ENCODE measurements at places on chromosomes 1 and 21.
A peak's percentile ranks its signal among the peaks of the same experiment; 100 is the strongest.

- no peak for DNase-seq
Measured at GRCh38 chr1:23875382-23875781, 7.3 kb upstream of the FUCA1 start.

- DNase-seq = no peak
Measured at GRCh38 chr1:163712321-163712720, 390.6 kb downstream of the NUF2 start.

DNA sequence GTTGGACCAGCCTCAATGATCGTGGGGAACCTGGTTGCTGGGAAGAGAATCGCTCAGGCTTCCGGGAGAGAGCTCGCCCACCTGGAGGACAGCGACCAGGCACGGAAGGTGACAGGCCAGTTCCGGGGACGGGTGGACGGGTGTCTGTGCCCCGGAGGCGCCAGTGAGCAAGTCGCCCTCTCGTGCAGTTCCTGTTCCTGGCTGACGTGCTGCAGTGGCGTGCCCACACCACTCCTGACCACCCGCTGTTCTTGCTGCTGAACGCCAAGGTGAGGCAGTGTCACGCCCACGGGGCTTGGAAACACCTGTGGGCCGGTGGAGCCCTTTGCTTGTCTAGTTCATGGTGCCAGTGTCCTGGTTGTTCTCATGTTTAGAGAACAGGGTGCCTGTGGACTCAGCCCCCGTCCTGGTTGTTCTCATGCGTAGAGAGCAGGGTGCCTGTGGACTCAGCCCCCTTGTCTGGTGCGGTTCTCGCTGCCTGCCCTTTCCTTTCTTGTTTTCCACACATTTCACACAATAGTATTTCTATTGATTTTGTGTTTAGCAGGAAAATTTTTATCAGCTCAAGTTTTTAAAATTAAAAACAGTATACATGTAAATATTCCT, 53.1 kb downstream of the S100B start:
- DNase-seq = no peak

DNA sequence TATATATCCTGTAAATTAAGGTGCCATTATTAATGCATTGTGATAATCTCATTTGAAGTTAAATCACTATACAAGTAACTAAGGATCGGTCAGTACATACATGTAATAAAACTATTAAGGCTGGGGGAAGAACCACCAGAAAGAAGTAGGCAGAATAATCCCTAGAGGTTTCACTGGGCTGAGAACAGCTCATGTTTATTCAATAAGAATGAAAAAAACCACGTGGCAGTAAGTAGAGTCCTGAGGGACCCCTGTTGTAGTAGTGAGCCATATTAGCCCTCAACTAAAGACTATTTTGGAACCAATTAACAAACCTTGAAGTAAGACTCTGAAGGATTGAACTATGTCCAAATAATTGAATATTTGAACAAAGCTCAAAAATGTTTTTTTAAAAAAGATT, 46.9 kb upstream of the ADAM30 start:
- no peak for DNase-seq

GRCh38 chr1:201266276-201266675, 17.0 kb upstream of the PKP1 start:
- no peak for DNase-seq

DNA sequence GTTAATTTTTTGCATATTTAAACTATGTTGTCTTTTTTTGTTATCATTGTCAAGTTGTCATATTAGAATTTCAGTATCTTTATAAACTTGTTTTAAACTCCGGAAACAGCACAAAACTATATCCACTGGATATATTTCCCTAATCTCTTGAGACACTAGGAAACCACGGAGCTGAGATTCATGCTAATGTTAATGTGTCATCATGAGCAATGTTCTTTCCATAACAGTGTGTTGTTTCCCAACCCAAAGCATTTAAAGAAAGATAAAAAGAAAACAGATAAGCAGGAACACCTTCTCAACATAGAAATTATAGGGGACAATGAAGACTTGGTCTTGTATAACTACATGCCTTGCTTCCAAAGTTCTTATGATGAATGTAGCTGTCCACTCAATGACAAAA, 626.2 kb upstream of the TMPRSS15 start:
- no peak for DNase-seq

GRCh38 chr1:164602480-164603093, 43.6 kb downstream of the PBX1 start:
- DNase-seq = peak; percentile 59

- no peak for DNase-seq
Measured at GRCh38 chr1:172456344-172456769, 12.5 kb upstream of the PIGC start.

DNA sequence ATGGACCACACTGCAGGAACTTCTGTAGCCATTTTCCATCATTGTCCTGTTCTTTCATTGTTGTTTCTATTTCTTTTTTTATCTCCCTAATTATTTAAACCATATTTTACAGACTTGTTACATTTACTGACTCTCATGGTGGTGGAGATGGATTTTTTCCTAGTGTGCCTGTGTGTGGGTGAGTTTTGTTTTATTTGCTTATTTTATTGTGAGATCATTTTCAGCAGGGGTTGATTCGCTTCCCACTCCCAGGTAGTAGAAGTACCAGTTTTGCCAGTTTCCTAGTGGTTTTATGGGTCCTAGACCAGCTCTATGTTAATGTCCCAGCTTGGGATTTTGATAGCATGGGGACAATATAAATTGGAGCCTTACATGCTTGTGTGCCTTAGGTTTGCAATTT, 80.0 kb upstream of the BACH1 start:
- no peak for DNase-seq

DNA sequence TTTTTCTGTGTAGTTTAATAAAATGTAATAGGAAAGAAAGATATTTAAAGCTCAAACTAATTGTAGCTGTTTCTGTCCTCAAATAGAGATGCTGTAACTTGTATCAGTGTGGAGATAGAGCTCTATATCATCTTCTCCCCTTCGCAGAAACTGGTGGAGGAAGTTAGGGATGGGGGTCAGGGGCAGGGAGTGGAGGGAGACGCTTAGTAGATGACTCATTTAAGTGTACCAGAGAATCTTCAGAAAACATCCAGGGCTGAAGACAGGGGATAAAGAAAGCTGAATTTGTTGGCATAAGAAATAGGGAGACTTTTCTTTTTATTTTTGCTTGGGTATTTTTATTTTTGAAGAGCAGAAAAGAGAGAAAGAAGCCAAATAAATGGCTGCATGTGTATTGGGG, 282.6 kb upstream of the DPYD start:
- DNase-seq = no peak

DNA sequence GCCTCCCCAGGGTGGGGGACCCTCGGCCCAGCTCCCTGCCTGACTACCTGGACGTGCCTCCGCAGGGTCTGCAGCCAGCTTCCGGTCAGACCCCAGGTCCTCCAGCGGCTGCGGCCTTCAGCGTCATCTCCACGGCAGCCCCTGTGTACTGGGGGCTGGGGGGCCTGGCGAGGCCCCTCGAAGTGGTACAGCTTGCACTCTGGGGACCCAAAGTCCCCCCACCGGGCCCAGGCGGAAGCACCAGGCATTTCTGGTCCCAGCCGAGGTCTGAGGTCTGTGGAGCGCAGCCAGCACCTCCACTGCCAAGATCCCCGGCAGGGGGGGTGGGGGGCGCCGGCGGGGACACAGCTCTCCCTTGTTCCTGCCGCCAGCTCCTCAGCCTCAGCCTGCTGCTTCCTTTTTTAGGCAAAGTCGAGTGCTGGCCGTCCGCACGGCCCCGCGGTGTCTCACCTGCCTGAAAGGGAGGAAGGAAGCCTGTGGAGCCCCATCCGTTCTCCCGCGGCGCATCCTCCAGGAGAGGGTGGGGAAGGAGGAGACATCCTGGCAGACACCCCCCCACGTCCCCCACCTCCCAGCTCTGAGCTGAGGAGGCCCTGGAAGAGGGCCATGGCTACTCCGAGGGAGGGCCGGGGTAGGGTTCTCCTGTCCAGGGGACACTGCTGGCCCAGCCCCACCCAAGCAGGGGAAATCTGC, 1.2 kb upstream of the VWA1 start:
- DNase-seq = no peak

- no peak for DNase-seq
Measured at GRCh38 chr1:5921129-5921528, 71.1 kb downstream of the NPHP4 start.

GRCh38 chr1:52727956-52728656, 1.9 kb downstream of the ZYG11B start:
- no peak for DNase-seq

- DNase-seq = no peak
Measured at GRCh38 chr1:208208132-208208487, 36.1 kb downstream of the PLXNA2 start.

DNA sequence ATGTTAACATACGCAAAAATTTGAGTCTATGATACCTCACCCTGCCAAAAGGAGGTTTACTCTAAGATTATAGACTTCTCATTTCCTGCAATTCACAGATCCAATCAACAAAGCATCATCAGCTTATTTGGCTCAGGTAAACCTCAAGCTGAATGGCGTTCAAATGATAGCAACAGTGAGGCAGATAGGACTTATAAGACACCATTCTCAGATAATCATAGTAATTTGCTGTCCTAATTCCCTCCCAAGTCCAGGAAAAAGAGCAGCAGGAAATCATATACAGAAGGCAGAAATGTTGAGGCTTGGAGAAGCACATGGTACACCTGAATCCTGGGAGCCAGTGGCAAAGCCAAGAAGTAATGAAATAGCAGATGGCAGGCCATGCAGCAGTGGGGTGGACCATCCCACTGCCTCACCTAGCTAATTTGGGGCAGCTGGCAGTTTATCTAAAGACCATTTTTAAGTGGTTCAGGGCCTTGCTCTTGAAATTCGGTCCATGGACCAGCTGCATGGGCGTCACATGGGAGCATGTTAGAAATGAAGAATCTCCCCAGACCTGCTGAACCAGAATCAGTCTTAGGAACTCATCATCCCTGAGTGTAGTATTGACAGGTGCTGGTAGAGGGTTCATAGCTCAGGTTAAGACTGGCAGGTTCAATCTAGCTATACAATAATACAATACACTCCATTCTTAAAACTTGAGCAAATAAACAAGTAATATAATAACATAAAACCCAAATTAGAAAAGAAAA, 57.7 kb downstream of the ASTN1 start:
- DNase-seq = peak; percentile 80

DNA sequence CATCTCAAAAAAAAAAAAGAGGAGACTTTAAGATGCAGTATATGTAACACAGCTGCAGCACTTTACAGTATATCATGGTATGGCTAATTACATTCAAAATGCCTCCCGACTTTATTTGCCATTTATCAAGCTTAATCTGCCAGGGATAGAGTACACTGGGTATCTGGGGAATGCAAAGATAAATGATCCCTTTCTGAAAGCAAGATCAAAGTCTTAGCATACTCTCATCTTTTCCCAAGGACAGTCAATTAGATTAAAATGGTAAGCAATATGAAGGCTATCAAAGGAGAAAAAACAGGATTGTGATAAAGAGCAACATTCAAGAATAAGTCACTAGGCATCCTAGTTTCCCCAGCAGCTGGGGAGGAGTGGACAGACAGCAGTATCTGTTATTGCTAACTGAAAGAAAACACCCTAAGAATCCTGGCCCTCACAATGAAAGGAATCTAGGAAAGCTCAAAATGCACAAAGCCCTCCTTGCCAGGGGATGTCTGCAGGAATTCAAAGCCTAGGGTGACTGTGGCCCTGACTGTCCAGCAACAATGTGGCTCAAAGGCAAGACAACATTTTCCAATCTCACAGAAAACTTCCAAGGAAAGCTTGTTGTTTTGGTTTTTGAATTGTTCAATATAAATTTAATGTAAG, 56.7 kb upstream of the RAP1GAP start:
- no peak for DNase-seq

GRCh38 chr1:207910591-207911354, at the start of gene CD34:
Gene CD34 (minus strand): TSS chr1:207911125. CDS start chr1:207911080, 45 bp downstream.
- DNase-seq = no peak

GRCh38 chr1:214429951-214430770, 121.2 kb downstream of the PTPN14 start:
- DNase-seq = no peak

GRCh38 chr1:38820860-38821259, 38.7 kb downstream of the RRAGC start:
- no peak for DNase-seq

- DNase-seq = no peak
Measured at GRCh38 chr1:24605534-24606295, 37.4 kb upstream of the SRRM1 start.

DNA sequence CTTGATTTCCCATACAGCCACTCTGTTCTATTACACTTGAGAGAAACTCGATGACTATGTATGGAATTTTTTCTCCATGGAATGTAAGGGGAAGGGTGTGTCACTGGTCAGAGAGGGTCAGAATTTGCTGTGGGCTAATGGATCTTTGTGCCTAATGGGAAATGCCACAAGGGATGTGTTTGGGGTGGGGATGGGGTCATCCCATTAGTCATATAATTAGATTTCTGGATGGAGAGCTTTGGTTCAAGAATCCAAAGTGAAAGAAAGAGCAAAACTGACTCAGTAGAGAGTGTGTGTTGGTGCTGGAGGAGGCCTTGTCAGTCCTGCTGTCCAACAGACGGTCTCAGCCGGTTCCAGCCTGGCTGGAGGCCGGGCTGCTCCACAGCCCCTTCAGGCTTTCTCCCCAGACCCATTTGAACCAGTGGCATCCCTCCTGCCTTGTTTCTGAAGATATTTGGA, 86.4 kb downstream of the LAMC2 start:
- DNase-seq = no peak

DNA sequence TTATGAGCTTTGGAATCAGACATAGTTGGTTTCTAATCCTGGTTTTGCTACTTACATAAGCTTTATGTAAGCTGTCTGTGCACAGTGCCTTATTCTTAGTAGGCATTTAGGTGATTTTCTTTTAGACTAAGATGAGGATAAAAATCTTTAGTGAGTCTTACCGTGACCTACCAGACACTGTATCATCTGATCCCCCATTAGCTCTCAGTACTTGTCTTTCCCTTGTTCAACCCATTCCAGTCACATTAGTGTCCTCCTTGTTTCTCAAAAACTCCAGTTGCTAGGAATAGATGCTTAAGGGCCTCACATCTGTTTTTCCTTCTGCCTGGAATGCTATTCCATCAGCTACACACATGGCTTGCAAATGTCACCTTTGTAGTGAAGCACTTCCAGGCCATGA, 18.8 kb downstream of the PPP1R12B start:
- no peak for DNase-seq

- no peak for DNase-seq
Measured at GRCh38 chr1:30054126-30054525, 669.3 kb downstream of the MATN1 start.

DNA sequence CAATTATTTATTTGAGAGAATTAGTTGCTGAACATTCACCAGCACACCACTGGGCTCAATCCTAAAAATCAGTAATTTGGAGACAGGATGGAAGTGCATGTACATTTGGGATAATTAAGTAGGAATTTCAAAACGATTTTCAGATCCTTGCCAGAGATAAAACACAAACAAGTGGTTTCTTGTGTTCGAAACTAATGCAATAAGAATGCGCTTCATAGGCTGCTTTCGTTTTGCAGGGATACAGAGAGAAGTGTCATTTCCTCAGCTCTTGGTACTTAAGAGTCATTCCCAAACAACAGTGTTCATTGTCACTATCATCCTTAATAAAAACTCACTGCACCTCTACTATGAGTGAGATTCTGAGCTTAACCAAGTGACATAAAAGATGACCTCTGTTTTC, 20.6 kb upstream of the USP24 start:
- no peak for DNase-seq

Measured in cerebellar cortex (tissue), 1 donor.